ENCODE measurements at places on chromosomes 6 and 20.

- H3K36me3 ChIP-seq: no peaks in the 10 kb centered on the region
- H3K4me3 ChIP-seq: no peak overlapping the region
- DNase-seq: peak; percentile 46
- H3K4me1 ChIP-seq: no peaks in the 10 kb centered on the region
Measured at GRCh38 chr6:50791900-50792508, 26.7 kb upstream of the TFAP2B start.

- H3K36me3 ChIP-seq: no peaks in the 10 kb centered on the region
- no peak overlapping the region for H3K27ac ChIP-seq
- no peaks in the 10 kb centered on the region for H3K4me1 ChIP-seq
- H3K4me3 ChIP-seq: no peak overlapping the region
Measured at GRCh38 chr6:36805096-36805797, 34.0 kb downstream of the CPNE5 start.

GRCh38 chr6:165920896-165921671 lies 246.6 kb downstream of the TBXT start:
- no peaks in the 10 kb centered on the region for H3K36me3 ChIP-seq
- no peaks in the 10 kb centered on the region for H3K27me3 ChIP-seq
- no peaks in the 10 kb centered on the region for H3K4me1 ChIP-seq
- DNase-seq: no peak
- no peak overlapping the region for H3K4me3 ChIP-seq

GRCh38 chr6:165769884-165770283 lies 106.8 kb upstream of the PDE10A start:
- H3K4me3 ChIP-seq: no peak overlapping the region
- H3K27ac ChIP-seq: no peak overlapping the region
- no peaks in the 10 kb centered on the region for H3K4me1 ChIP-seq
- H3K36me3 ChIP-seq: no peaks in the 10 kb centered on the region
- no peak for DNase-seq

GRCh38 chr6:117381749-117382148 lies 44.0 kb downstream of the ROS1 start:
- DNase-seq: no peak
- no peak overlapping the region for H3K27ac ChIP-seq
- H3K4me3 ChIP-seq: no peak overlapping the region

- no peaks in the 10 kb centered on the region for H3K4me1 ChIP-seq
- no peak overlapping the region for H3K4me3 ChIP-seq
- no peak for DNase-seq
- H3K27ac ChIP-seq: no peak overlapping the region
- no peaks in the 10 kb centered on the region for H3K36me3 ChIP-seq
Measured at GRCh38 chr6:39378960-39379425, 56.5 kb upstream of the KCNK16 start.

- H3K27ac ChIP-seq: no peak overlapping the region
- H3K27me3 ChIP-seq: no peaks in the 10 kb centered on the region
- no peaks in the 10 kb centered on the region for H3K4me1 ChIP-seq
- no peaks in the 10 kb centered on the region for H3K36me3 ChIP-seq
- DNase-seq: no peak
Measured at GRCh38 chr6:146295695-146296094, 247.9 kb upstream of the RAB32 start.

DNA sequence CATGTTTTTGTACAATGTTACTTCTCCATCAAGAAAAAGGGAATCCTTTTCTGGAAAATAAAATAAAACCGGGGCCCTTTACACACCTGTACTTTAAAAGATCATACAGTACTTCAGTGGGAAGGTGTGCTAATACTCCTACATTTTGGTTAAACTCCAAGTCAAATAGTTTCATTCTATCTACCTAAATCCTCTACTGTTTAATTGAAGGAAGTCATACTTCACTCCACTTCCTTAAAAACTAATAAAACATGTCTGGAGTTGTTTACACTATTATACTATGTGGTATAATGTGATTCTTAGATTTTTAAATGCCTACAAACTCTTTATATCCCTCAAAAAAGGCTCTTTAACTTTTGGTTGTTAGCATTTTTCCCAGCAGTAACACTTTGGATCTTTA lies 18.6 kb upstream of the HBS1L start:
- H3K27ac ChIP-seq: no peak overlapping the region
- H3K36me3 ChIP-seq: no peaks in the 10 kb centered on the region
- H3K27me3 ChIP-seq: no peaks in the 10 kb centered on the region
- H3K4me1 ChIP-seq: no peaks in the 10 kb centered on the region

- peaks cover 9% of the 10 kb centered on the region for H3K36me3 ChIP-seq
- no peaks in the 10 kb centered on the region for H3K27me3 ChIP-seq
- DNase-seq: peak; percentile 60
- H3K27ac ChIP-seq: no peak overlapping the region
- H3K4me3 ChIP-seq: no peak overlapping the region
- peaks cover 2% of the 10 kb centered on the region for H3K4me1 ChIP-seq
Measured at GRCh38 chr6:57324538-57324937, 7.1 kb downstream of the PRIM2 start.

GRCh38 chr6:99822741-99823512 lies 171.1 kb downstream of the MCHR2 start:
- H3K4me3 ChIP-seq: no peak overlapping the region
- H3K27ac ChIP-seq: no peak overlapping the region
- no peaks in the 10 kb centered on the region for H3K36me3 ChIP-seq
- DNase-seq: peak; percentile 58
- no peaks in the 10 kb centered on the region for H3K4me1 ChIP-seq

GRCh38 chr6:137878029-137878428 lies 11.0 kb downstream of the TNFAIP3 start:
- peaks cover 20% of the 10 kb centered on the region for H3K36me3 ChIP-seq
- DNase-seq: no peak
- H3K27ac ChIP-seq: no peak overlapping the region

- peaks cover 6% of the 10 kb centered on the region for H3K4me1 ChIP-seq
- no peak for DNase-seq
- no peak overlapping the region for H3K4me3 ChIP-seq
- no peak overlapping the region for H3K27ac ChIP-seq
- H3K36me3 ChIP-seq: no peaks in the 10 kb centered on the region
Measured at GRCh38 chr6:6858533-6858982, 249.2 kb upstream of the RREB1 start.

GRCh38 chr20:49846206-49846807 lies 33.7 kb downstream of the SLC9A8 start:
- H3K4me3 ChIP-seq: no peak overlapping the region
- peaks cover 4% of the 10 kb centered on the region for H3K36me3 ChIP-seq
- H3K4me1 ChIP-seq: no peaks in the 10 kb centered on the region
- peak; percentile 23 for DNase-seq
- H3K27me3 ChIP-seq: no peaks in the 10 kb centered on the region
- H3K27ac ChIP-seq: no peak overlapping the region

All from fibroblast of lung (primary cell).